ENCODE measurements at places on chromosomes 12 and 14. TPM values are rescaled to one million over a fixed set of nuclear protein-coding genes. Genes with fewer than 3 reads are reported as not detected.
A peak's percentile ranks its signal among the peaks of the same experiment; 100 is the strongest.

- H3K27ac ChIP-seq, result no peak overlapping the region
- peaks cover 45% of the 10 kb centered on the region for H3K27me3 ChIP-seq
- DNase-seq, result no peak
- H3K4me1 ChIP-seq, result no peaks in the 10 kb centered on the region
Measured at GRCh38 chr14:98018628-98019027, 1221.4 kb downstream of the VRK1 start.

DNA sequence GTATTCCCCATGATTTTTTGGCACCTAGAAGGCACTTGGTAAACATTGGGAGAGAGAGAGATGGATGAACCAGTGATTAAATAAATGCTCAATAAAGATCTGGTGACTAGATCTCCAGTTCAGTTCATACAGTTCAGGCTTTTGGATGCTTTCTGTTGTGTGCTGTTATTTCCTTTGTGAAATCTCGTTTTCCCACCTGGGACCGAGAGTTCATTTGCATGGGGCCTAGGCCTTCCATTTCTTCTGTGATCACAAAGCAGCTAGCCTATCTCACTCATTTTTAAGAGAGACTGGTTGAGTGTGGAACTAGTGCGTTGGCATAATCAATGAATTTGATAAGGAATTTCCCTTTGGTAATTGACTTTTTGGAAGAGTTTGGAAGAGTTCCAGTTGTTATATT, 104.0 kb downstream of the VRK1 start:
- no peak overlapping the region for H3K4me3 ChIP-seq
- no peaks in the 10 kb centered on the region for H3K36me3 ChIP-seq
- no peaks in the 10 kb centered on the region for H3K27me3 ChIP-seq
- no peak overlapping the region for H3K27ac ChIP-seq
- no peak for DNase-seq
- peaks cover 28% of the 10 kb centered on the region for H3K4me1 ChIP-seq

- H3K27me3 ChIP-seq, result no peaks in the 10 kb centered on the region
- no peak overlapping the region for H3K27ac ChIP-seq
- no peak for DNase-seq
- H3K36me3 ChIP-seq, result no peaks in the 10 kb centered on the region
- H3K4me3 ChIP-seq, result no peak overlapping the region
Measured at GRCh38 chr12:121090586-121091514, 41.8 kb upstream of the P2RX7 start.

DNA sequence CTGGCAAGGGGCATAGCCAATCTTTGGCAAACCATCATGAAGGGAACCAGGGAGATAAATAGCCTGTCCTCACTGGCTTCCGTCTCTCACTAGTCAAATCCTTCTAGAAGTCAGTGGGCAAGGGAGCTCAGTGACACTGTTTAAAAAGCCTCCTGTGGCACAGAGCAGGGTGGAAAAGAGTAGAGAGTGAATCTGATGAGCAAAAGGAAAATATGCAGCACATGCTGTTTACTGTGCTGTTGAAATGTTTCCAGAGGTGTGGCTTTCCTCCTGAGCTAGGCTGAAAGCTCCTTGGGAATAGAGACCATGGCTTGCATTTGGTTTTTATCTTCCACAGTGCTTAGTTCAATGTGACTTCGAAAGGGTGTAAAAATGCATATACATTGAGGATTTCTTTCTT, 7.7 kb upstream of the DYRK2 start:
- no peak for DNase-seq
- H3K27ac ChIP-seq, result no peak overlapping the region
- H3K4me1 ChIP-seq, result no peaks in the 10 kb centered on the region
- H3K4me3 ChIP-seq, result no peak overlapping the region
- H3K36me3 ChIP-seq, result no peaks in the 10 kb centered on the region

- peak; percentile 71 for DNase-seq
- no peaks in the 10 kb centered on the region for H3K36me3 ChIP-seq
- no peak overlapping the region for H3K27ac ChIP-seq
Measured at GRCh38 chr14:76872796-76873432, 46.7 kb downstream of the LRRC74A start.

DNA sequence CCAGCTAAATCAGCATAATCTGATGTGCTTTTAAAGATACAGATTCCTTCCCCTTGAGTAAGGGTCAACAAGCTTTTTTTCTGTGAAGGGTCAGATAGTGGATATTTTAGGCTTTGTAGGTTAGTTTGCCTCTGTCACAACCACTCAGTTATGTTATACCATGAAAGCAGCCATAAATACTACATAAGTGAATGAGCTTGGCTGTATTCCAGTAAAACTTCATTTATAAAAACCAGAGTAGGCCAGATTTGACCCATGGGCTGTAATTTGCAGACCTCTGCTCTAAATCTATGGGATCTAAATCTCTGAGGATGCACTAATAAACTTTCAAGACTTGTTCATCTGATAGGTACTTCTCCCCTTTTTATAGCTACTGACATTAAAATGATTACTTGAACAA, 47.7 kb downstream of the LEMD3 start:
- peaks cover 26% of the 10 kb centered on the region for H3K36me3 ChIP-seq
- no peaks in the 10 kb centered on the region for H3K4me1 ChIP-seq
- no peak for DNase-seq
- H3K27ac ChIP-seq, result no peak overlapping the region

GRCh38 chr12:52517005-52517835, 3.0 kb downstream of the KRT5 start:
- peaks cover 21% of the 10 kb centered on the region for H3K4me1 ChIP-seq
- H3K27ac ChIP-seq, result no peak overlapping the region

- no peak overlapping the region for H3K4me3 ChIP-seq
- no peak overlapping the region for H3K27ac ChIP-seq
- no peaks in the 10 kb centered on the region for H3K27me3 ChIP-seq
- DNase-seq, result no peak
- no peaks in the 10 kb centered on the region for H3K36me3 ChIP-seq
Measured at GRCh38 chr14:33375786-33376185, 437.1 kb downstream of the NPAS3 start.

DNA sequence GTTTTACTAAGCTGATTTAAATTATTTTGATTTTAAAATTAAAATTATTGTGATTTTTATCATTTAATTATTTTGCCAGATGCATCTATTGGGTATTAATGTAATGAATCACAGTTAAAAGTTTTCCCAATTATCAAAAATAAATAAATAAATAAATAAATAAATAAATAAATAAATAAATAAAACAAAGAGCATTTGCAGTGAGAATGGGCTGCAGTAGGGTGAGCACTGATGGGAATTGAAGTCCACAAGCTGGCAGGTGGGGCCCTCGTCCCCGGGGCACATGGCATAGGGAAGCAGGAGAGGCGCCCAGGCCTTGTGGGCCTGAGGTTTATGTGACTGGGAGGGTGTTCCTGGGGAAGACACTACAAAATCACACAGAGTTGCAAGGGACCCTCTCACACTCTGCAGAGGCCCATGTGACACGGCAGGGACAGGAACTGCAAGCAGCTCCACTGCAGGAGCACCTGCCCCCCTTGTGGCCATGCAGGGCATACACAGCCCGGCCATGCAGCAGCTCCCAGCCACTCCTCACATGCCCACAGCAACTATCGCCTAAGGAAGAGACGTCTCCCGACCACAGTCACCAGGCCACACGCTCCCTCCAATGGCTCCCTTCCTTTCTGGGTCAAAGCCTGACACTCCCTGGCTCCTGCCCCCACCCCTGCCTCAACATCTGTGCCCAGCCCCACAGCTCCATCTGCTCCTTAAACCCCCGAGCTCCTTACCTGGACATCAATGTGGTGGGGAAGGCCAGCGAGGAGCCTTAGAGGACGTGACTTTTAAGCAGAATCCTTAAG, 256.3 kb upstream of the SFSWAP start:
- H3K36me3 ChIP-seq, result no peaks in the 10 kb centered on the region
- H3K4me3 ChIP-seq, result no peak overlapping the region
- DNase-seq, result peak; percentile 74
- H3K27me3 ChIP-seq, result peaks cover 37% of the 10 kb centered on the region
- H3K27ac ChIP-seq, result no peak overlapping the region
- no peaks in the 10 kb centered on the region for H3K4me1 ChIP-seq

- no peak overlapping the region for H3K4me3 ChIP-seq
- DNase-seq, result no peak
- H3K36me3 ChIP-seq, result no peaks in the 10 kb centered on the region
- H3K27me3 ChIP-seq, result peaks cover 7% of the 10 kb centered on the region
Measured at GRCh38 chr14:94517248-94517640, 8.0 kb upstream of the SERPINA12 start.

- DNase-seq, result no peak
- H3K36me3 ChIP-seq, result no peaks in the 10 kb centered on the region
- H3K27me3 ChIP-seq, result no peaks in the 10 kb centered on the region
Measured at GRCh38 chr12:125744201-125744600, 679.0 kb downstream of the AACS start.

DNA sequence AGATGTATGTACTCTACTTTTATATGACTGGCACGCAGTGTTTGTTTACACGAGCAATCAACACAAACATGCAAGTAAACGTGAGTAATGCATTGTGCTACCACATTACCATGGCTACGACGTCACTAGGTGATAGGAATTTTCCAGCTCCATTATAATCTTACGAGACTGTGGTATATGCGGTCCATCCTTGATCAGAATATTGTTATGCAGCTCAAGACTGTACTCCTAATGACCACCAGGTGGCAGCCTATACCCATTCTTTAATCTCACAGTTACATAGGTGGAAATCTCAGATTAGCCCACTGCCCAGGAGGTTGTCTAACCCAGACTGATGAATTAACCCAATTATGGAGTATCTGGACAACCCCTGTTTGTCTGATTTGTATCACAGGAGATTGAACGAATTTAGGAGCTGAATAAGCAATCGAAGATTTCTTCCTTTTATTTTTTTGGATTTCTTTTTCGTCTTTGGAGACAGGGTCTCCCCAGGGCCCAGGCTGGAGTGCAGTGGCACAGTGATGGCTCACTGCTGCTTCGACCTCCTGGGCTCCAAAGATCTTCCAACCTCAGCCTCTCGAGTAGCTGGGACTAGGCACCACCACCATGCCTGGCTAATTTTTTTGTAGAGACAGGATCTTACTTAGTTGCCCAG, 8.7 kb upstream of the TESPA1 start:
- H3K27ac ChIP-seq, result no peak overlapping the region
- H3K4me1 ChIP-seq, result no peaks in the 10 kb centered on the region
- peak; percentile 81 for DNase-seq

- no peak overlapping the region for H3K27ac ChIP-seq
- H3K36me3 ChIP-seq, result no peaks in the 10 kb centered on the region
- no peak overlapping the region for H3K4me3 ChIP-seq
- no peaks in the 10 kb centered on the region for H3K4me1 ChIP-seq
- H3K27me3 ChIP-seq, result no peaks in the 10 kb centered on the region
- no peak for DNase-seq
Measured at GRCh38 chr12:31440586-31440985, 114.6 kb upstream of the SINHCAF start.

SOCS4 gene
- 21.9 TPM for total RNA-seq

PKP2 gene
- 12.7 TPM for total RNA-seq

EPYC gene
- not detected for total RNA-seq

TTC5 gene
- total RNA-seq, result 23.3 TPM

RNASE2 gene
- total RNA-seq, result not detected

KRT6C gene
- not detected for total RNA-seq
